ENCODE measurements at places on chromosomes 6 and 20. TPM values are rescaled to one million over a fixed set of nuclear protein-coding genes. Genes with fewer than 3 reads are reported as not detected.
A peak's percentile ranks its signal among the peaks of the same experiment; 100 is the strongest.

DNA sequence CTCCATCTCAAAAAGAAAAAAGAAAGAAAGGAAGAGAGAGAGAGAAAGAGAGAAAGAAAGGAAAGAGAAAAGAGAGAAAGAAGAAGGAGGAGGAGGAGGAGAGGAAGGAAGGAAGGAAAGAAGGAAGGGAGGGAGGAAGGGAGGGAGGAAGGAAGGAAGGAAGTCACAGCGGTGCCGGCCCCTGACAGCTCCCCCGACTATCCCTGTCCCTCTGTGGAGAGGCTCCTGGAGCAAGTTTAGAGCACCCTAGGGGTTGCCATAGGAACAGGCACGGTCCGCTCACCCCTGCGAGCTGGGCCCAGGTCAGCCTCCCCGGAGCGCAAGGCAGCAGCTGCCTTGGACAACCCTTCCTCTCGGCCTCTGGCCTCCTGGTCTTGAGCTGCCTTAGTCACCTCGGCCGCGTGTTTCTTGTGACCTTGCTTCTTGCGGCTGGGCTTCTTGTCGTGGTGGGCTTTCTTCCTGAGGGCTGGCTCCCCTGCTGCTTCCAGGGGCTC lies 6.8 kb downstream of the BNIP5 start:
- no peak for DNase-seq

GRCh38 chr6:149130508-149130907 lies 187.0 kb upstream of the TAB2 start:
- peak; percentile 31 for DNase-seq

GRCh38 chr6:35725721-35726438 lies 11.0 kb upstream of the ARMC12 start:
- peak; percentile 96 for DNase-seq

The ERVFRD-1 gene
- total RNA-seq, result 0.42 TPM

DNA sequence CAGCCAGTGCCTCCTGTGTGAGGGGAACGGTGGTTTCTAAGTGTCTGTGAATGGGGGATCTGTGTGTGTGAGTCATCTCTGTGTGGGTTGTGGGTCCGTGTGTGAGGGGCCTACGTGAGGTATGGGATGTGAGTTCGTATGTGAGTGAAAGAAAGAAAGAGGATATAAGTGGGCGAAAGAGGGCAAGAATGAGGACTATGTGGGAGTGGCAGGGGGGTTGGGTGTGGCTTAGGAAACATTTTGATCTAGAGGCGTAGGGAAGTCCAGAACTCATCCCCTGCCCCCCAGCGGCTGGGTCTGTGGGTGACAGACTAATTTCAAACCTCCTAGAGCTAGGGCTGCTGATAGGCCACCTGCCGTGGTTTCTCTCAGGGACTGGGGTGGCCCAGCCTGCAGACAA lies 35.5 kb downstream of the DHX35 start:
- DNase-seq, result no peak

The TTBK1 gene
- total RNA-seq, result 0.06 TPM
